ENCODE measurements at places on chromosomes 13 and 19. TPM values are rescaled to one million over a fixed set of nuclear protein-coding genes. Genes with fewer than 3 reads are reported as not detected.
A peak's percentile ranks its signal among the peaks of the same experiment; 100 is the strongest.

The ZNF726 gene
- total RNA-seq, result 9.3 TPM

GRCh38 chr19:48509467-48510194 lies 2.0 kb downstream of the LMTK3 start:
- no peak for DNase-seq

The TUBGCP3 gene
- total RNA-seq, result 37.0 TPM

DNA sequence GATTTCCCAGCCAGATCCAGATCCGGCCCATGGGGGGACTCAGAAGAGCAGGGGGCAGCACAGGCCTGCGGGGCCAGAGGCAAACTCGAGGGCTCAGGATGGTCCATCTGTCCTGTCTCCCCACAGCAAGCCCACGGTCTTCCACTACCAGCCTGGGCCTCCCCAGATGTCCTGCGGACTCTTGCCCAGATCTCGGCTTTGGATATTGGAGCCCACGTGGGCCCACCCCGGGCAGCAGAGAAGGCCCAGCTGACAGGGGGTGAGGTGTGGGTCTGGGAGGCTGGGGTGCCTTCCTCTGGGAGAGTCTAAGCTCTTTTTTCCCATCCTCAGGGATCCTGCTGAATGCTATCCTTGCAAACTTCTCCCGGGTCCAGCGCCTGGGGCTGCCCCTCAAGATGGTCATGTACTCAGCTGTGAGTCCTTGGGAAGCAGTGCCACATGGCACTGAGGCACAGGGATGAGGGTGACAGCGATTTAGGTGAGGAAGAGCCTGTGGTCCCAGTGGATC lies 3.4 kb downstream of the ACP4 start:
- no peak for DNase-seq

The LRRC63 gene
- total RNA-seq, result not detected

DNA sequence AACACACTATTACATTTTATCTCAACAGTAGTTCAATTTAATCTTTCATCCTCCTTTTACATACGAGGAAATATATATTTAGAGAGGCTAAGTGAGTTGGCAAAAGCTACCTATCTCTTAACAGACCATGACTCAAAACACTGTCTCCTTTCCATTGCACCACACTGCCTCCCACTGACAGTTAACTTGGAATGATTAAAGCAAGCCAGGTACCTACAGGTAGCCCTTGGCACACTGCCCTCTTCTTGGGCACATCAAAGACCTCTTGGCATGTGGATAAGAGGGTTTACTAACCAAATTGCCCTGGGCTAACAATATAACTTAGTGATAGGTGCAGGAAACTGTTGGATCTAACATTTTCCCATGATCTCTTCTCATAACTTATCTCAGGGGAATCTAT lies 1.8 kb downstream of the ABHD13 start:
- DNase-seq, result no peak

DNA sequence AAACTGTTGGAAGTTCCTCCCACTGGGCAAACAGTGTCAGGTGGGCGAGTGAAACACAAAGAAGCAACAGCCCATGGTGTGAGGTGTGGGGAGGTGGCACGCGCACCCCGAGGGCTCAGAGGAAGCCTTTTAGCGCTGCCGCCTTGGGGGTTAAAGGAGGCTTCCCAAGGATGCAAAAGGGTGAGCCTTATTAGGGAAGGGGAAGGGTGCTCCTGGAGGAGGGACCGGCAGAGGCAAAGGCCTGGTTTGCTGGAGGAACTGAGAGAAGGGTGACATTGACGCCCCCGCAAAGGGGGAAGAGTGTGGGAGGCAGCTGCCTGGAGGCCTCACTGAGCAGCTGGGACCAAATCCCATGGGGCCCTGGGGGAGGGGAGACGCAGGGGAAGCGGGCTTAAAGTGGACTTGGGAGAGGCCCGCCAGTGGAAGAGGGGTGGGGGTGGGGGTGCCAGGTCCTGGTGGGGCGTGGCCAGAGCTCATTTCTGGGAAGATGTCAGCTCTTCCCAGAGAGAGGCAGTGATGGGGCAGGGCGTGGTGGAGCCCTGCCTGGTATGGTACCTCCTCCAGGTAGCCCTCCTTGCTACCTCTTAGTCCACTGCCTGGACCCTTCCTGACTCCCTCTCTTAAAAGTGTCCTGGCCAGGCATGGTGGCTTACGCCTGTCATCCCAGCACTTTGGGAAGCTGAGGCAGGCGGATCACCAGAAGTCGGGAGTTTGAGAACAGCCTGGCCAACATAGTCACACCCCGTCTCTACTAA lies 12.0 kb upstream of the FCHO1 start:
- peak; percentile 68 for DNase-seq

DNA sequence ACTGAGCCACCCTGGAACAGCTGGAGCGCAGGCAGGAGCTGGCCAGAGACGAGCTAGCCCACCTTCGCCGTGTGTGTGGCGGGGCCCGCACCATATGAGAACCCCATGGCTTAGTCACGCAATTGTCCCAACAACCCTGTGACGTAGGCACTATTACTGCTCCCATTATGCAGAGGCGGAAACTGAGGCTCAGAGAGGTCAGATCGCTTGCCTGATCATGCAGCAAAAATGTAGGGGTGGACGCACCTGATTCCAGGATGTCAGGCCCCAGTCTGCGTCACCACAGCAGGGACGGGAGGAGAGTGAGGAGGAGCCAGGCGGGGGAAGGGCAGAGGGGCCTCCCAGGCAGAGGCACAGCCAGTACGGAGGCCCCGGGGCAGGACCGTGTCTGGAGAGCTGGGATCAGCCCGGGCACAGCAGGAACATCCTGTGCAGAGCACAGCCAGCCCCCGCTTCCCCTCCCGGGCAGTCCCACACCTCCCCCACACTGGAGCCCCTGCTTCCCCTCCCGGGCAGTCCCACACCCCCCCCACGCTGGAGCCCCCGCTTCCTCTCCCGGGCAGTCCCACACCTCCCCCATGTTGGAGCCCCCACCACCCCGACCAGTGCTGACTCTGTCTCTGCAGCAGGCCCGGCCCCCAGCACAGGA lies 16.7 kb downstream of the PIP5K1C start:
- DNase-seq, result no peak

The CBLC gene
- total RNA-seq, result 2.8 TPM

GRCh38 chr19:29501816-29502580 lies 23.8 kb upstream of the VSTM2B start:
- no peak for DNase-seq

The CGB8 gene
- not detected for total RNA-seq

DNA sequence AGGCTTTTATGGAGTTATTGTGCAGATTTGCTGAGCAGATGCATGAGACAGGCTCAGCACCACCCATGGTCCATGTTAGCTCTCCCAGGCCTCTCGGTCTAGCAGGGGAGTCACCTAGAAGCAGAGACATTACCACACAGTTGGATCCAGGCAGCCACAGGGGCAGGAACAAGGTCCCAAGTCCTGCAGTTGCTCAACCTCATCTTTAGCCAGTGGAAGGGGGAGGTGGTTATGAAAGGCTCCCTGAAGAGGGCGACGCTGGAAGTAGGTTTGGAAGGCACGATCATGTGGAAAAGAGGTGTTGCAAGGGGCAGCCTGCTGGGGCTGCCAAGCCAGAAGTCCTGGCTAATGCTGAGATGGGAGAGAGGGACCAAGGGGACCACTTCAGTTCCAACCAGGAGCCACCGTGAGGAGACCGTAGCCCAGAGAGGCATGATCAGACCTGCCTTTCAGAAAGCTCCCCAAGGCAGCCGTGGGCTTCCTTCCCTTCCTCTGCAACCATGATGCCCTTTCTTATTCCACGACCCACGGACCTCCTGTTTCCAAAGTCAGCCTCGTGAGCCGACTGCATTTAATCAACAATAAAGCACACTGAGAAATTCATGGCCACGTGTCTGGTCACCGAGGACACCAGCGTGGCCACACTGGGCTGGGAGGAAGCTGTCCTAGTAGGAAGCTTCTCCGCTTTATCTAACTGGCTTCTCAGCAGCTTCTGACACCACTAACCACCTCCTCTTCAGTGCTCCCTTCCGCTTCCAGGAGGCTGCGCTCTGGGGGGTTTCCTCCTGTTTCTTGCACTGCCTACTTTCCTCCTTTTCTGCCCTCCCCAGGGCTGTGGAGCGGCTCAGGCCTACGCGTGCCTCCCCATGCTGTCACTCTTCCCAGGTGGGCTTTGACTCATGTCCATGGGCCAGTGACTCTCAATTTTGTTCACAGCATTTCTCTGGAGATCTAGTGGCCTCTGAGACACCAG lies 2.6 kb downstream of the AP1M1 start:
- no peak for DNase-seq

- no peak for DNase-seq
Measured at GRCh38 chr19:39469567-39469966, 11.1 kb upstream of the TIMM50 start.

DNA sequence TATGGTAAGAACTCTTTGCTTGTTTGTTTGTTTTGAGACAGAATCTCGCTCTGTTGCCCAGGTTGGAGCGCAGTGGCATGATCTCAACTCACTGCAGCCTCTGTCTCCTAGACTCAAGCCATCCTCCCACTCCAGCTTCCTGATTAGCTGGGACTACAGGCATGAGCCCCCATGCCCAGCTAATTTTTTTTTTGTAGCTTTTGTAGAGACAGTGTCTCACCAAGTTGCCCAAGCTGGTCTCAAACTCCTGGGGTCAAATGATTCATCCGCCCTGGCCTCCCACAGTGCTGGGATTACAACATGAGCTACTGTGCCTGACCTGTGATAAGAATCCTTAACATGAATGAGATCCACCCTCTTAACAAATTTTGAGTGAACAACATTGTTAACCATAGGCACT lies 183.9 kb upstream of the TSHZ3 start:
- DNase-seq, result no peak

GRCh38 chr13:52105841-52106240 lies 23.0 kb downstream of the NEK5 start:
- no peak for DNase-seq

GRCh38 chr13:113219256-113219940 lies 10.0 kb downstream of the CUL4A start:
- no peak for DNase-seq

DNA sequence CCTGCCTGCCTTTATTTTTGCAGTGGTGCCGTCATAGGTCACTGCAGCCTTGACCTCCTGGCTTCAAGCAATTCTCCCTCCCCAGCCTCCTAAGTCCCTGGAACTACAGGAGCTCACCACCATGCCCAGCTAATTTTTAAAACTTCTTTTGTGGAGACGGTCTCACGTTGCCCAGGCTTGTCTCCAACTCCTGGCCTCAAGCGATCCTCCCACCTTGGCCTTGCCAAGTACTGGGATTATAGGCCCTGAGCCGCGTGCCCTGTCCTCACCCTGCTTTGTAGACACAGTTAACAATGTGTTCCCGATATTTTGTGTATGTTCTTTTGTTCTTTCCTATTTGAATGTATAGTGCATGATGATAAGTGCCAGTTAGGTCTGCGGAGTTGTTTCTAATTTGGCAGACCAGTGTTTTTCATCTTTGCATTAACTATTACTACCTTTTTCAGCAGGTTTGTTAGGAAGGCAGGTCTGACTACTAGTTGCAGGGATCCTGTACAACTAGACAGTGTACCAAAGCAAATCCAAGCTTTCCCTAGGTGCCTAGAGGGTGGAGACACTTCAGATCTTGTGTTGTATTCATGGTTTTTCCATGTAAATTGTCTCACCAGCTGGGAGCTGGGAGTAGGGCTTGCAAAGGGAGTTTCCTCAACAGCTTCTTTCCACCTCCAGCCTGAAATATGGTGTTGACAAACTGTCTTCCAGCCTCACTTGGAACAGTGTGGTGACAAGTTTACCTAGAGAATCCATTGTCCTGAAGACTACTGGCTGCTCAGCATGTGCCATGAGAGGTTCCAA lies 9.5 kb upstream of the WTIP start:
- no peak for DNase-seq

The SCAF1 gene
- 19.5 TPM for total RNA-seq

The SIAH3 gene
- 0.10 TPM for total RNA-seq

The SPTBN4 gene
- 0.92 TPM for total RNA-seq

DNA sequence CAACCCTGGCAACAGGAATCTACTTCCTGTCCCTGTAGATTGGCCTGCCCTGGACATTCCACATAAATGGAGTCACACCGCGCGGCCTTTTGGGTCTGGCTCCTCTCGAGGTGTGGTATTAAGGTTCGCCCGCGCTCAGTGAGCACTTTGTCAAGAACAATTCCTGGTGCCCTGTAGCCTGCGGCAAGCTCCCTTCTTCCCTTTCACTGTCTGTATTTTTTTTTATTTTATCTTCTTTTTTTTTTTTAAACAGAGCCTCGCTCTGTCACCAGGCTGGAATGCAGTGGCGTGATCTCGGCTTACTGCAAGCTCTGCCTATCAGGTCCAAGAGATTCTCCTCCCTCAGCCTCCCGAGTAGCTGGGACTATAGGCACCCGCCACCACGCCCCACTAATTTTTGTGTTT lies 28.3 kb downstream of the PEX11G start:
- DNase-seq, result no peak

The GPX4 gene
- total RNA-seq, result 115 TPM

The PINLYP gene
- 2.7 TPM for total RNA-seq

DNA sequence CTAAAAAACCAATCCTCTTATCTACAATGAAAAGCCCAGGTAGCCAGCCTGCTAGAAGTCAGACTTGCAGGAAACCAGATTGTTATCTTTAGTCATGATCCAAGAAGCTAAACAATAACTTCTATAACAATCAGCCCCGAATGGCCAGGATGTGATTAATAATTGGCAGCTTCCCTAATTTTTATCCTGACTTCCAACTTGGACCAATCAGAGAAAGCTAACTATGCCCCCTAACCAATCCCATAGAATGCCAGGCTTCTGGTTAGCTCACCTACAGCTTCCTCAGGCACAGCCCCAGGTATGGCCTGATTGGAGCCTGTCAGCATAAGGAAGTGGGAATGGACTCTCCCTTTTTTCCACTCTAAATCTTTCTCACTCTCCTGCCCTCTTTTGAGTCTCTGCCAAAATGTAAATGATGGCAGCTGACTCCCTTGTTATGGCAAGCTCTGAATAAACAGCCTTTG lies 394.9 kb downstream of the DLEU7 start:
- DNase-seq, result peak; percentile 19

GRCh38 chr19:33471111-33471996 lies 50.2 kb downstream of the PEPD start:
- no peak for DNase-seq
